NCI-H1417 treated with DMSO at 0.1 percent for 48 hours (cell line): ENCODE measurements at places on chromosomes 13 and 19.

- DNase-seq, result no peak
These were observed 45.2 kb upstream of the RANBP3 start for GRCh38 chr19:6023085-6023682.

DNA sequence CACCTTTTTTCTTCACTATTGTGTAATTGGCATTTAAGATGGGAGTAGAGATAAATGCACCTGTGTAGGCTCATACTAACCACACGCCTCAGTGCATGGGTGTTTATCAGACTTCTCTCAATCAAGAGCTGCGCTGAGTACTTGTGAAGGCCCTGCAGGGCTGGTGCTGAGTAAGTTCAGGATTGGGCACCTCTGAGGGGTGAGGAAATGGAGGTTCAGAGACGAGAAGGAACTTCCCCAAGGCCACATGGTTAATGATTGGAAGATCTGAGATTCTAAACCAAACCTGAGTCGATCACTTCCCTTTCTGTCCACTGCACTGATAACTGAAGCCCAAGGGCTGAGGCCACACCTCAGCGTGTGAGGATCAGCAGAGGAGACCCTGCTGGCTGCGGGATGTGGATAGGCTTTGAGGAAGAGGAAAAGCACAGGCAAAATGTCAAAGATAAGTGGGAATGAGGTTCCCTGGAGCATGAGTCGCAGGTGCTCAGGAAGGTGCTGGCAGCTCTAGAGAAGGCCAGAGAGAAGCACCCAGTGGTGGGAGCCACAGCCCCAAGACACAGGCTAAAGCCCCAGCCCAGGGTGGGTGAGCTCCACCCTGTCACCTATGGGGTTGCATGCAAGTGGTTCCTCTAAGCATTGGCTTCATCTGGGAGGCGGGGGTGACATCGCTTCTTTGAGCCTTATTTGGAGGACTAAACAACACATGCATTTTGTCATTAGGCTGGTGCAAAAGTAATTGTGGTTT, 32.3 kb upstream of the GJB6 start:
- DNase-seq, result no peak

DNA sequence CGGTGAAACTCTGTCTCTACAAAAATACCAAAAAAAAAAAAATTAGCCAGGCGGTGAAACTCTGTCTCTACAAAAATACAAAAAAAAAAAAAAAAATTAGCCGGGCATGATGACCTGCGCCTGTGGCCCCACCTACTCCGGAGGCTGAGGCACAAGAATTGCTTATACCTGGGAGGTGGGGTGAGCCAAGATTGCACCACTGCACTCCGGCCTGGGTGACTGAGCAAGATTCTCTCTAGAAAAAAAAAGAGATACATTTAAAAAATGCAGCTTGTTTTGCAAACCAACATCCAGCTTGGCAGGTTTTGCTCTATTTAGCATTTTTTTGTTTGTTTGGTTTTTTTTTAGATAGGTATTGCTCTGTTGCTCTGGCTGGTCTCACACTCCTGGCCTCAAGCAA, 6.7 kb upstream of the PGPEP1 start:
- DNase-seq, result no peak

- DNase-seq, result no peak
These were observed 3.8 kb downstream of the PPP1R14A start for GRCh38 chr19:38252385-38252784.

DNA sequence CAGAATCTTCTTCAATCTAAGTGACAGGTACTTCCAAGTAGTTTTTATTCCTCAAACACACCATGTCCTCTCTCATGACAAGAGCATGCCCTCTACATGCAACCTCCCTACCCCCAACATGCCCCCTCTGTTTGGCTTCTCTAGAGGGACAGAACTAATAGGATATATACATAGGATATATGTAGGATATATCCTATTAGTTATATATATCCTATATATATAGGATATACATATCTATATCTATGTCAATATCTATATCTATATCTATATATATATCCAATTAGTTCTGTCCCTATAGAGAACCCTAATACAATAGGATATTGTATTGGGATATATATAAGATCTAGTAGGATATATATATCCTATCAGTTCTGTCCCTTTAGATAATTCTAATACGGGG, 701.9 kb upstream of the MIR17HG start:
- DNase-seq, result no peak

DNA sequence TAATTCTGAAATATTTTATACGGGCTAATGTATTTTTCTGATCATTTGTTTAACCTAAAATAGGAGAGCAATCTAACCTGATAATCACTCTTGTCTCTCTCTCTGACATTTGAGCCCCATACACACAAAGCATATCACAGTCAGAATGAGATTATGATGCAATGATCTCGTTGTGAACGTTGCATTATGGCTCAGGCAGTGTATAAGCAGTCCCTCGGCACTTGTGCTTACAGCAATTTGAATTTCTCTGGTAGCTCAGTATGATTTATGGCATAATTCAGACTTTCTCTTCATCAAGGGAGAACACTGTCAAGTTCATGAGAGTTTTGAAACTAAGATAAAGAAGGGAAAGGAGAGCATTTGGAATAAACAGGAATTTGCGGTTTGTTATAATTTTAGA, 256.1 kb downstream of the DACH1 start:
- DNase-seq, result no peak

DNA sequence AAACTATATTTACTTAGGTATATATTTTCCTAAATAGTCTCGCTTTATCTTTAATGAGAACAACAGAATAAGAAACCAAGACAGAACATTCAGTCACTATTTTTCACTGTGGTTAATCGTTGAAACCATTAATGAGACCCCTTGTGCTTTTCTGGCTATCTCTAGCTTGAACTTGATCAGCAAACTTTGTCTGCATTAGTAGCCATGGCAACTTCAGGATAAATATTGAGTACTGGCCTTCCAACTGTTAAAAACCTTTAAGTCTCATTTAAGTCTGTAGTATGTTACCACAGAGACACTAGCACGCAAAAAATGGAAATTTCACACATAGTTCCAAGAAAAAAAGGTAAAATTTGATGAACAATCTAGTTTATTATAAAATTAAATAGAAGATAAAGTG, 946.0 kb downstream of the SLITRK5 start:
- peak; percentile 28 for DNase-seq

DNA sequence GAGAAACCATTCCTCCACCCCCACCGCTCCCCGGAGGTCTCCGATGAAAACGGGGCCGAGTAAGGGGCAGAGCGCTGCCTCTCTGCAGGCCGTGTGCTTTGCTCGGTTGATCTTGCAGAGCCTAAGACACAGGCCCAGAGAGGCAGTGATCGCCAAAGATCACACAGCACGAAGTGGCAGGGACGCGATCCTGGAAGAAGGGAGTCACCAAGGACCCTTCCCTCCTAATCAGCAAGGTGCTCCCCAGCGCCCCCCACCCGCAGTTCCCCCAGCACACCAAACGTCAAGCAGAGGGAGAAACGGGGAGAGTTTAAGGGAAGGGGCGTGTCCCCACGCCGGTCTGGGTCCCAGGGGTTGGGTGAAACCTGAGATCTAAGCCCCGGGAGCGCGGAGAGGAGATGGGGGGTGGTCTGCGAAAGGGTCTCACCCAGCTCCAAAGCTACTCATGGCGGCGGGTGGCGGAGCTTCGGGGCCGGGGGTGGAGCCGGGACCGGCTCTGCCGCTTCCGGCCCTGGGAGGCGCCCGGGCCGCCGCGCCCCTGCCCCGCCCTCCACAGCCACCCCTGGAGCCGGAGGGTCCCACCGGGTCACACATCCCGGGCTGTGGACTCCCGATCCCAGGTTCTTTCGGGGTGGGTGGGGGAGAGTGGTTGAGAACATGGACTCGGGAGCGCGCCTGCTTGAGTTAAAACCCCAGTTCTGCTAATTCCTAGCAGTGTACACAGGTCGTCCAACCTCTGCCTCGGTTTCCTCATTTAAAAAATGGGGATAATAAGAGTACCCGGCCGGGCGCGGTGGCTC, at the start of gene EML2:
EML2 (minus strand) TSS at position 468 of the 800 bp plus-strand sequence; CDS start at position 447, 21 bp downstream.
- no peak for DNase-seq

DNA sequence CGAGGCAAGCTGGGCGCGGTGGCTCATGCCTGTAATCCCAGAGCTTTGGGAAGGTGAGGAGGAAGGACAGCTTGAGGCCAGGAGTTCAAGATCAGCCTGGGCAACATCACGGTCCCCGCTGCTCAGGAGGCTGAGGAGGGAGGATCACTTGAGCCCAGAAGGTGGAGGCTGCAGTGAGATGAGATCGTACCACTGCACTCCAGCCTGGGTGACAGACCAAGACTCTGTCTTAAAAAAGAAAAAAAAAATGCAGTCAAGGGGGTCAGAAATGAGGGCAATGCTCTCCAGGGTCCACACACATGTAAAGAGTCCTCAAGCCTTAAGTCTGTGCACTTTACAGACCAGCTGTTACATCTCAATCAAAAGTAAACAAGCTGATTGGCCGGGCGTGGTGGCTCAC, 8.5 kb downstream of the R3HDM4 start:
- no peak for DNase-seq

GRCh38 chr19:4707956-4708650, 15.5 kb downstream of the DPP9 start:
- no peak for DNase-seq

- no peak for DNase-seq
These were observed 129.9 kb downstream of the GGACT start for GRCh38 chr13:100458673-100459072.

DNA sequence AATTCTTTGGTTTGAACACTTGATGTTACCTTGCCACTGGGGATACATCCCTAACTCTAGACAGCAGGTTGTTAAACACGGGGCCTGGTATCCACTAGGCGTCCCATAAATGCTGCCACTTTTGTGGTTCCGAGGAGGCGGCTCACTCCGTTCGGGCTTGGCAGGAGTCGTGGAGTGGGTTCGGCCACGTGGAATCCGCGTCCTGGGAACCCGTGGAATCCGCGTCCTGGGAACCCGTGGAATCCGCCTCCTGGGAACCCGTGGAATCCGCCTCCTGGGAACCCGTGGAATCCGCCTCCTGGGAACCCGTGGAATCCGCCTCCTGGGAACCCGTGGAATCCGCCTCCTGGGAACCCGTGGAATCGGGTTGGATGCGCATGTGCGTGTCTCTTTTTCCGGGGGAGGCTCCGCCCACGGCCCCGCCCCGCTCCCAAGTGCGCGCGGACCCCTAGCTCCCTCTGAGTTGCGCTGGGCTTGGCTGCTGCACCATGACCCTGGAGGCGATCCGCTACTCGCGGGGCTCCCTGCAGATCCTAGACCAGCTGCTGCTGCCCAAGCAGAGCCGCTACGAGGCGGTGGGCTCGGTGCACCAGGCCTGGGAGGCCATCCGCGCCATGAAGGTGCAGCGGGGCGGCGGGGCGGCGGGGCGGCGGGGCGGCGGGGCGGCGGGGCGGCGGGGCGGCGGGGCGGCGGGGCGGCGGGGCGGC, at the start of gene MRI1:
MRI1 (plus strand) TSS at position 422 of the 707 bp plus-strand sequence; CDS start at position 489, 67 bp downstream.
- no peak for DNase-seq

GRCh38 chr13:38657191-38657590, 29.7 kb upstream of the FREM2 start:
- DNase-seq, result no peak

DNA sequence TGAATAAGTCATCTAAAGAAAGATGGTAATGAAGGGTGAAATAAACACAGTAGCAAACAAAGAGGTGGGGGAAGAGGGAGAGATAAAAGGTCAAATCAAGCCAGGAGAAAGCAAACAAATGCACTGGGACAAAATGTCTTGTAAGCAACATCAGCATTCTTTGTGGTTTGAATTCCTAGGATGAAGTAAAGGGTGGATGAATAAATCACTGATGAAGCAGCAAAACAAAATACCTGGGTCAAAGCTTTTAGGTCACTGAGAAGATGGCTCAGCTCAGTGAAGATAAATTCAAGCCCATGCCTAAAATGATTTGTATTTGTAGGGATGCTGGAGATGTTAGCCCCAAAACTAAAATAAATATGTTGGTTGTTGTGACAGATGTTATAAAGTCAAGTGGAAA, 86.5 kb upstream of the FBXL3 start:
- DNase-seq, result no peak

DNA sequence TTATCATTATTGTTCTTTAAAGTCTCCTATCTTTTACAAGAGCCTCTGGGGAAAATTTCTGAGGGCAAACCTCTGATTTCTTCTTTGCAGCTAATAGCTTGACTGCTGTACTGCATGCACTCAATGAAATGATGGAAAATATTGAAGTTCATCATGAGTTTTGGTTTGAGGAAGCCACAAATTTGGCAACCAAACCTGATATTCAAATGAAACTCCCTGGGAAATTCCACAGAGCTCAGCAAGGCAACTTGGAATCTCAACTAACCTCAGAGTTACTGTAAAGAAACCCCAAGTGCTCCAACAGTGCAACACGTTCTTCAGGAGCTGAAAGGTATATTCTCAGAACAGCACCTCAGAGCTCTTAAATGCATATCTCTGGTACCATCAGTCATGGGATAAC, 14.2 kb upstream of the RNF6 start:
- no peak for DNase-seq

DNA sequence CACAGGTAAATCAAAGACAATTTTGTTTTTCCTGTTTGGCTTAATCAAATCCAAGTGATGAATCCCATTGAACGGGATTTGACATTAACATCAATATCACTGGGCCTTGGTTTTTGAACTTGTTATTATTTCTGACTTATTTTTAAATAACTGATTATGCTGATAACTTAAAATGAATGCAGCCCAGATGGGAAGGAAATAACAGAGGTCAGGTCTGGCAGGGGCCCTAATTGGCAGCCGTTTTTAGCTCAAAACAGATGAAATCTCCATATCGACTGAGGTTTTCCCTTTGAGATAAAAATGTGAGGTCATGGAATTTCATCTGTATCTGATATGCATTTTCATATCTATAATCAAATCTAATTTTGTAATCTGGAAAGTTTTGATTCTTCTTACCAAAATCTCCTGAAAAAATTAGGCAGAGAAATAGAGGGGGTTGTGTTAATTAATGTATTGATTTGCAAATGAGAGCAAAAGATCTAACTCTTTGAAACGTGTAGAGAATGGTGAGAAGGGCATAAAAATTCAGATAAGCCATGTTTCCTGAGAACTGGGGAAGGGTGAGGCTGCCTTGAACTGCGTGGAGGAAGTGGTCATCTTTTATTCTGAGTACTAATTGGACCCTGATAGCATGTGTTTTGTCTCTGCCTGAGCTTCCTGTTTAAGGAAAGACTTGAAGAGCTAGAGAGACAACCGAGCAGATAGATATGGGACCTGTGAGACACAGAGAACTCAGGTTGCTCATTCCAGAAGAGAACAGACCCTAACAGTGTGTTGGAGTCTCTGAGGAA, 98.2 kb upstream of the C1QTNF9B start:
- DNase-seq, result no peak

- no peak for DNase-seq
These were observed 8.1 kb downstream of the PIK3R2 start for GRCh38 chr19:18160971-18161635.

- DNase-seq, result no peak
These were observed 11.0 kb downstream of the FUZ start for GRCh38 chr19:49801966-49802661.

DNA sequence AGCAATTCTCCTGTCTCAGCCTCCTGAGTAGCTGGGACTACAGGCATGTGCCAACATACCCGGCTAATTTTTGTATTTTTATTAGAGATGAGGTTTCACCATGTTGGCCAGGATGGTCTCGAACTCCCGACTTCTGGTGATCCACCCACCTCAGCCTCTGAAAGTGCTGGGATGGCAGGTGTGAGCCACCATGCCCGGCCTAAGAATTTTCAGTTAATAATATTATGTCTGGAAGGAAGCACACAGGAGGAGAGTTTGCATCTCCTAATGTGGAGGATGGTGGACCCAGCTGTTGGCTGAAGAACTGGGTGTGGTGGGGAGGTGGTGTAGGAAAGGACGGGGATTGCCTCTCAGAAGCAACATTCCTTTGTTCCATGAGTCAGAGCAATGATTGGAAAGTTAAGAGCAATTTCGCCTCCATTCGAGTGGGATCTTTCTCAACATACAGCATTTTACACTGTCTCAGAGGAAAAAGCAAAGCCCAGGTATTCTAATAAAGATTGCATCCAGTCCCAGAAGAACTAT, 11.9 kb downstream of the PDCD2L start:
- no peak for DNase-seq
